ENCODE measurements at places on chromosomes 16 and 17.
A peak's percentile ranks its signal among the peaks of the same experiment; 100 is the strongest.

DNA sequence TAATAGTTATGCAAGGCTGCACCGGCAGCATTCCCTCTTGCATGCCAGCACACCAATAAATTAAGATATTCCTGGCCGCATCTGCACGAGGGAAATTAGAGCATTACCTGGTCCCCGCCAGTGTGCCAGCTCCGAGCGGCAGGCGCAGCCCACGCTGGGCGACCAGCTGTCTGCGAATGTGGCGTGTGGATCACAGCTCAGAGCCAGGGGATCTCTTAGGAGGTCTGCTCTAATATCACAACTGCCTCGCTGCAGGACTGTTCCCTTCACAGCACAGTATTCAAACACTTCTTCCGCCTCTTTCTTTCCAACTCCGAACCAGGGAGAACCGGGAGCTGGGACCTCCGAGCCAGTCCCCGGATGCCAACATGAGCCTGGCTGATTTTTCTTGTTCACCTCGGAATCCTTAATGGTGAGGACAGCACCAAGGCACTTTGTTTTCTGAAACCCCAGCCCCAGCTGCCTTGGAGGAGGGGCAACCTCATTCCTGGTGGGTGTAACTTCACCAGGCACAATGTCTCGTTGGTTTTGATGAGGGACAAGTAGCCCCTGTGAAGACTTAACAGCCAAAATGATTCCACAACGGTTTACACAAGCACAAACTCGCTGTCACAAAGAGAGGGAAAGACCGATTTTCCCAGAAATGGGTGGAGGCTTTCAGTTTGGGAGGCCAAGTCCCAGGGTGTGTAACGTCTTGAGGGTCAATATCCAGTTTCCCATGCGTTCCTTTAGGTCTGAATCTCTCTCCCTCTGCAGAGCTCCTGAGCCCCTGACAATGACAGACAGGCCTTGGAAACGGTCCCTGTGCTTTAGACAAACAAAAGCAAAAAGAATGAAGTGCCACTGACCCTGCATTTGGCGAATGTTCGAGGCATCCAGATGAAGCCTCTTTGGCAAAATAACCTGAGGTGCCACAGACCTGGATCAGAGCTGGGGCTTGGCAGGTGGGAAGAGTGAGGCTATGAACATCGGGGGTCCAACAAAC, 213.2 kb downstream of the C16orf78 start:
- DNase-seq, result no peak

GRCh38 chr16:10776280-10776679, 32.6 kb downstream of the NUBP1 start:
- no peak for DNase-seq

DNA sequence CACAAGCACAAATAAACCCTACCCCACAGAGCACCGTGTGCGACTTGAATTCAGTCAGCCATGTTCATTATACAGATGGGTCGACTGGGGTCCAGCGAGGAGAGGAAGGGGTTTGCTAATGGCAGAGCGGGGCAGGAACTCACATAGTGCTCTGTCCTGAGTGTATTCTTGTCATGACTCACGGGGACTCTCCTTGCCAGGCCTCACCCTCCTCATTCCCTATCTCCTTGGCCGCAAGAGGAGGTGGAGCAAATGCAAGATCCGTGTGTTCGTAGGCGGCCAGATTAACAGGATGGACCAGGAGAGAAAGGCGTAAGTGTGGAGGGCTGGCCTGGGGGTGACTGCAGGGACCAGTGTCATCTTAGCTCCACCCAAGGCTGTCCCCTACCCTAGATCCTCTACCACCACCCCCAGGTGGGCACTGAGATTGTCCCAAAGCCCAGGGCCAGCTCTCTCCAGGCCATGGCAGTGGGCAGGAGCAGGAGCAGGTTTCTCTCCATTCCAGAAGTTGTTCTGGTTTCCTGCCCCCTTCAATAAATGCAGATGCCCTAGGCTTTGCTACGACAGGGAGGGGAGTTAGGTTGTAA, 29.4 kb downstream of the SLC12A3 start:
- no peak for DNase-seq

- DNase-seq, result no peak
Observed at GRCh38 chr17:61460796-61461585, 8.8 kb downstream of the TBX4 start.

- DNase-seq, result no peak
Observed at GRCh38 chr17:56144223-56144622, 9.1 kb upstream of the ANKFN1 start.

- no peak for DNase-seq
Observed at GRCh38 chr17:29607557-29608195, 14.7 kb downstream of the ANKRD13B start.

DNA sequence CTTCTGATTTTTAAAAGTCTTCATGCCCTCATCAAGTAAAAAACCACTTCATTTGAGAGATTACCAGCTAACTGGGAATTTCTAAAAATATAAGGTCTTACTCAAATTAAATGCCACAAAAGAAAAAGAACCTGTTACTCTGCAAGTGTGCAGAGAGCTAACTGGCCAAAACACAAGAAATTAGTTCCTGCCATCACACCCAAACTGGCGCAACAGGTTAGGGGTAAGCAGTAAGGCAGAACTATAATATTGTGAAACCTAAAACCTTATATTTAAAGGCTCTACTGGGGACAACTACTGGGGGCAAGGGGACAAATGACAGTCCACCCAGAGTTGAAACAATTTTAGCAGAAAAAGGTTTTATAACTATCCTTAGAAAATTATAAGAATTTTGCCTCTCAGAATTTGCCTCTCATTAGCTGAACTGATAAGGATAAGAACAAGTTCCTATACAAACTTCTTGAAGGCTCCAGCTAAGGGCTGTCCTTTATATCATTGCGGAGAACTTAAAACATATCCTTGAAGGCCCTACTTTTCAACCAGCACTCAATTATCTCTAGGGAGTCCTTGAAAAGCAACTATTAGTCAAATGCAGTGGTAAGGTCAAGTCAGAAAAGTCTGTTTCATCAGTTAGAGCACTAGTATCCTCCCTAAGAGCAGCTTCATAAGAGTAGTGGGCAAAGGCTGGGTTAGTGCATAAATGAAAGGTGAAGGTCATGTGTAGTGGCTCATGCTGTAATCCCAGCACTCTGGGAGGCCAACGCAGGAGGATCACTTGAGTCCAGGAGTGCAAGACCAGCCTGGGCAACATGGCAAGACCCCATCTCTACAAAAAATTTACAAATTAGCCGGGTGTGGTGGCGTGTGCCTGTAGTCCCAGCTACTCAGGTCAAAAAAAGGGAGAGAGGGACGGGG, 31.5 kb downstream of the SMURF2 start:
- DNase-seq, result no peak

DNA sequence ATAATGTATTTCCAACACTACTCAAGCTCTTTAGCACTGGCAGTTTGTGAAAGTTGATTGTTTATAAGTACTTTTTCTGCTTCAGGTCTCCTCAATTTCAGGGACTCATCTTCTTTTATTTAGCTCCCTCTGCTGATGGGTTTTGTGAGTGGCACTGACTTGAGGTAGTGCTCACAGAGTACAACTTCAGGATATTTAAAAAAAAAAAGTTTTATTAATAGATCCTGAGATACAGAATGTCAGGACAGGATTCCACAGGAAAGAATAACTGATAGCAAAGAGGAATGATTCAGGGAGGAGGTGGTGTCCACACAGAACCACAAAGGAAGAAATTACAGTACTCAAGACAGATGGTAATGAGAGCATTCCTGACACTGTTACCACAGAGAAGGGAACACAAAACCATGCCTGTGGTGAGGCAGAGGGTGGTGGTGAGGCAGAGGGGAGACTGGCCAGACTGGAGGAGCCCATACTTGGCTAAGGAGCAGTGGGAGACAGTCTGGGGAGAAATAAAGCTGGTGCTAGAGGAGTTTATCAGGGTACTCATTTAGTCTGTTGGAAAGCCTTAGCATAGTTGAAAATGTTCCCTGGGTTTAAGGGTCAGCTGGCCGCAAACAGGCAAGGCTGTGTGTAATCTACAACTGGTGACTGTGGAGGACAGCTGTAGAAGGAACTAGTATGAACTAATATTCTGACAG, 63.7 kb downstream of the SPAG9 start:
- peak; percentile 78 for DNase-seq

- DNase-seq, result no peak
Observed at GRCh38 chr17:7884581-7885366, 3.8 kb upstream of the CHD3 start.

- no peak for DNase-seq
Observed at GRCh38 chr17:80558046-80558445, 13.4 kb downstream of the RPTOR start.

- no peak for DNase-seq
Observed at GRCh38 chr16:9948933-9949332, 233.3 kb downstream of the GRIN2A start.

- no peak for DNase-seq
Observed at GRCh38 chr16:69942627-69943170, 8.4 kb upstream of the CLEC18A start.

GRCh38 chr17:43905985-43906852, 1.1 kb downstream of the MPP2 start:
- no peak for DNase-seq

DNA sequence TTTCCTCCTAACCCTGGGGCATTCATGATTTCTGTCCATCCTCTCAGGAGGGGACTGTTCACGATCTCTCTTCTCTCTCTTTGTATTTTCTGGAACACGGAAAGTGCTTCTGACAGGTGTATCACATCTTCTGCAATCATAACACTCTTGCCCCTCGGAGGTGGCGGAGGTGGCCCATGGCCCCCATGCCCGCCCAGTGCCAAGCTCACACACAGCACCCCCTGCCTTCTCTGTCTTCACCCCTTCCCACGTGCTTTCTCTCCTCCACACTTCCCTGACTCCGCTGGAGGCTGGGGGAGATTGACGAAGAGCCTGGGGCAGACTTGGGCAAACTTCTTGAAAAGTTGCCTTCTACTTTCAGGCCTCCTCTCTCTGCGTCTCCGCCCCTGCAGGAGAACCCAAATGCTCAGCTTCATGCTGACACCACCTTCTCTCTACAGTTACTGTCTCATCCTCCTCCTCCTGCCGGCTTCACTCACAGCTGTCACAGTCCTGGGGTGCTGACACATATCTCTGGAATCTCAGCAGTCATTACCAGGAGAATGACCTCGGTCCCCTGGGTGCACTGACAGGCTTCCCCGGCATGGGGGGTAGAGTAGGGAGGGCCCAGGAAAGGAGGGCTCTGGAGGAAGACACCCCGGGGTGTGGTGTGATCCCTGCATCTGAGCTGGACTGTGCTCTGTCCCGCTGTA, 127.1 kb downstream of the ENGASE start:
- DNase-seq, result peak; percentile 12

- peak; percentile 65 for DNase-seq
Observed at GRCh38 chr16:709566-710499, 4.2 kb upstream of the FBXL16 start.

DNA sequence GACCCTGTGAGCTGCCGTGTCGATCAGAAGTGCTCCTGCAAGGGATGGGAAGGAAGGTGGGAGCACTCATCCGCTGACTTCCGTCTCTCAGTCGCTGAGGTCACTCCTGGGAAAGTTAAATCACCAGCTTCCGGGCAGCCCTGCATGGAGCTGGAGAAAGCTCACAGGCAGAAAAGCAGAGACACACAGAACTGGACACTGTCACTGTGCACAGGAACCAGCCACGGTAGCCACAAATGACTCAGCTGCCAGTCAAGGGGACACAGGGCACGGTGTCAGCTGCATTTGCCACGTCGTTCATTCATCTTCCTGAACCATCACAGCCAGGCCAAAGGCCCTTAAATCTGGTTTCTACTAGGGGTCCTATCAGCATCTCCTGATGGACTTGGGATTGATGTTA, 226.4 kb upstream of the PSMD7 start:
- DNase-seq, result no peak

All from skeletal muscle cell (primary cell).